Left kidney (tissue), 8 donors: ENCODE measurements at places on chromosomes 1 and 21. TPM values are rescaled to one million over a fixed set of nuclear protein-coding genes. Genes with fewer than 3 reads are reported as not detected.
A peak's percentile ranks its signal among the peaks of the same experiment; 100 is the strongest.

PLCH2 gene
- 0.80 TPM for polyA plus RNA-seq

DNA sequence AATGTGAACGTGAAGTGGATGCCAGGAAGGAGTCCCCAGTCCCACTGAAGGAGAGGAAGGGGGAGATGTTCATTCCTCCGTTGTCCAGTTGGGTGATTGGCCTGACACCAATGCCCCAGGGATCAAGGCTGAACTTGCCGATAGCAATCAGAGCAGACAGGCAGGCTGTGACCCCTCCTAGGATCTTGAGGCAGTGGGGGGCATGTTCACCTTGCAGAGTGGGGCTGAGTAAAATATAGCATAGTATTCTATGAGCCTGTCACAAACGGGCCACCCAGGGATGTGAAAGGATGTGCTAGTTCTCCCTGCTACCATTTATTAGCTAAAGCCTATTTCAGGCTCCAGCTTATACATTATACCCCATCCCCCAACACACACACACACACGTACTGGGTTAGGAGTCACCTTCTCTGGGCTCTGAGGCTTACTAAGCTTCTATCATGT lies 80.7 kb upstream of the CD34 start:
- no peak for DNase-seq

TUT4 gene
- 136 TPM for polyA plus RNA-seq

DNA sequence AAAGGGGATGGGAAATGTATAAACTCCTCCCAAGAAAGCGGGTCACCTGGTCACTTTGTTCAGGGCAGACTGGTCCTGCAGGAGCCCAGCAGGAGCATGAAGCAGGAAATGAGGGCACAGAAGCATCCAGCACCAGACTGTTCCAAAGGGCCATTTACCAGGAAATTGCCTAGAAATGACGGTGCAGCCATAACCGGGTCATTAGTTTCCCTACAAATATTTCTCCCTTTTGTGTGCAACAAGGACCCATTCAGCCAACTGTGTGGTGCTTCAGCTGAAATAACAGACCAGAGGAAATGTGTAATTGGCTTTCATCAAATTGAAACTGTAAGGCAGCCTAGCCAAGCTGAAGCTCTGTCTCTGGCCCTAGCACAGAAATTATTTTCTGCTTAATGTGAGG lies 7.6 kb upstream of the CTTNBP2NL start:
- DNase-seq, result no peak

GRCh38 chr1:34715139-34715538 lies 39.7 kb upstream of the GJB5 start:
- DNase-seq, result no peak

GRCh38 chr1:184745110-184745509 lies 9.5 kb downstream of the EDEM3 start:
- no peak for DNase-seq

BEND5 gene
- 27.4 TPM for polyA plus RNA-seq

DNA sequence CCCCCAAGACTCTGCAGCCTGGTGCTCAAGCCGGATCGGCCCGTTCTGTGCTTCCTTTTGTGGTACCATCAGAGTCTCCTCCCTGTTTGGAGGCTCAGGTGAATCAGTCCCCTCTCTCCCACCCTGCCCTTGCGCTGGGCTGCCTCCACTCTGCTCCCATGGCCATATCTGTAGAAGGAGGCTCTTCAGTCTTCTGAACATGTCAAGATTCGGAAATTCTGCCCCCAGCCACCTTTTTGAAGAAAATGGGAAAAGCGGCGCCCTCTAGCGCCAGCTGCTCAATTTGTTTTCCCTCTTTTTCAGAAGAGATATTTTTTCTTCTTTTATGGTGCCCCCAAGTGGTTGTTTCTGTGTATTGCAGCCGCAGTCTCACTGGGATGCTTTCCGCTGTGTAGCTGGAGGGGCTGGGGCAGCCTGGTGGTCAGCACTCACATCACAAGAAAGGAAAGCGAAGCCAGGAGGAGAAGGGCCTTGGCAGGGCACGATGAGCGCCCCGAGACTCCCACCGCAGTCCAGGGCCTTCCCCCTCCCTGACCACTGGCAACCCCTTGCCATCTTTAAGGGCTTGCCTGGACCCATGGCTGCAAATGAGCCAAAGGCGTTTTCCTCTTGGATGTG lies 58.4 kb upstream of the CACNA1E start:
- peak; percentile 78 for DNase-seq

DNA sequence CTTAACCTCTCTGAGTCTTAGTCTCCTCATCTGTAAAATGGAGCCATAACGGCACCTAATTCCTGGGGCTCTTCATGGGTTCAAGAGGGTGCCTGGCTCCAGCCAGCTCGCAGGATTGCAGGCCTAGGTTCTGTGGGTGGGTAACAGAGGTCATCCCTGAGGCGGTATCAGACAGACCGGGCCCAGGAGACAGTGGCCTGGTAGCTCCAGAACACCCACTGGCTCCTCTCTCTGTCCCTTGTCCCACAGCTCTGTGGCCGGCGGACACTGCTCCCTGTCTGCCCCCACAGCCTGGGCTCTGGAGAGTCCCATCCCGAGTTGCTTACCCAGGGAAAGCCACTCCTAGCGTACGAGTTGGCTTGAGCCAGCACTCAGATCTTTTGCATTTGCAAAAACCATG lies 150.3 kb downstream of the PEX14 start:
- no peak for DNase-seq

ZNF593OS gene
- polyA plus RNA-seq, result 1.4 TPM

DNASE2B gene
- polyA plus RNA-seq, result 0.20 TPM

GRCh38 chr1:83017701-83018100 lies 981.2 kb downstream of the TTLL7 start:
- DNase-seq, result no peak

GRCh38 chr1:248890549-248891498 lies 15.2 kb upstream of the PGBD2 start:
- no peak for DNase-seq

DMBX1 gene
- polyA plus RNA-seq, result not detected

- DNase-seq, result peak; percentile 68
Measured at GRCh38 chr1:156052862-156053767, 483 bp downstream of the UBQLN4 start.

DNA sequence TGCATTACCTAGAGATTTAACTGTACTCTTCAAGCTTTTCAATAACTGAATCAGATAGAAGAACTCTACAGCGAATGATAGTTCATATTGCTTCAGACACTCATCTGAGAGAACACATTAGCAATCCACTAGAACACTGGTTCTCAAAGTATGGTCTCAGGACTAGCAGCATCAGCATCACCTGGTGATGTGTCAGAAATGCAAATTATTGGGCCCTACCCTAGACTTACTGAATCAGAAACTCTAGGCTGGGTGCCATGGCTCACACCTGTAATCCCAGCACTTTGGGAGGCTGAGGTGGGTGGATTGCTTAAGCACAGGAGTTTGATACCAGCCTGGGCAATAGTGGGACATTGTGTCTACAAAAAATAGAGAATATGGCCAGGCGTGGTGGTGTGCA lies 24.9 kb upstream of the GLIS1 start:
- DNase-seq, result no peak

GRCh38 chr1:43925846-43926245 lies 7.8 kb upstream of the ARTN start:
- no peak for DNase-seq

RAB25 gene
- 46.9 TPM for polyA plus RNA-seq

- no peak for DNase-seq
Measured at GRCh38 chr1:198641501-198641900, 2.7 kb downstream of the PTPRC start.

- DNase-seq, result no peak
Measured at GRCh38 chr1:180600343-180600742, 31.5 kb upstream of the XPR1 start.

- DNase-seq, result no peak
Measured at GRCh38 chr1:206566999-206567398, 45.3 kb downstream of the EIF2D start.

DNA sequence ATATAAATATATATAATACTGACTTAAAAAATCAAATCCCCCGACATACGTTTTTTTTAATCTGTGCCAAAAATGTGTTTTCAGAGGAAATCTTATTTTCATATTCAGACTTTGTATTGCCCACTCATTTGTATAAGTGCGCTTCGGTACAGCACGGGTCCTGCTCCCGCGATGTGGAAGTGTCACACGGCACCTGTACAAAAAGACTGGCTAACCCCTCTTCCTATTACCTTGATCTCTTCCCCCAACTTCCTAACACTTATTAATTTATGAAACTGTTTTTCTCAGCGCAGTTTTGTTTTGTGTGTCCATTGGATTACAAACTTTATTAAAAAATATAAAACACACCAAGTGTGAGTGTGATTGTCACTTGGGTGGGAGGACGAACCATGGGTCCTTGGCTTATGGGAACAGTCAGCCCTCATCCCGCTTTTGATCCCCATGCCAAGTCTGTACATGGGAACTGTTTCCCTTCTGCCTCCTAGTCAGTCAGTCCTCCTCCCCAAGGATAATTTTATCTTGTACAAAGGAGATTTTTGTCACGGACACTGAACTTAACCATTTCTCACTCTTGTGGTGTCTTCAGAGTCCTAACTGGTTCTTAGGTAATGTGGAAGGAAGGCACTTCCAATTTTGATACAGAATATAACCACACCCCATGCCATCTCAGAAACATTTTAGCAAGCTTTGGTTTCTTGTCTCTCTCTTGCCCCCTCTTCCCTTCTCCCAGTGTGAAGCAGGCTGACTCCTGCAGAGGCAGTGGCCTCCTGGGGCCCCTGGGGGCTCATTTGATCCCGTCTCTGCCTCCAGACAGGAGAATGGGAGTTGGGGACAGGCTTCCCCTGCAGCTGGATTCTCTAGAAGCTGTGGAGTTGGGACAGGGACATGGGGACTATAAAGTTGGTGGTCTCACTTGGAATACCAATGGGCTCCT lies 35.5 kb downstream of the ZBTB17 start:
- no peak for DNase-seq

DNA sequence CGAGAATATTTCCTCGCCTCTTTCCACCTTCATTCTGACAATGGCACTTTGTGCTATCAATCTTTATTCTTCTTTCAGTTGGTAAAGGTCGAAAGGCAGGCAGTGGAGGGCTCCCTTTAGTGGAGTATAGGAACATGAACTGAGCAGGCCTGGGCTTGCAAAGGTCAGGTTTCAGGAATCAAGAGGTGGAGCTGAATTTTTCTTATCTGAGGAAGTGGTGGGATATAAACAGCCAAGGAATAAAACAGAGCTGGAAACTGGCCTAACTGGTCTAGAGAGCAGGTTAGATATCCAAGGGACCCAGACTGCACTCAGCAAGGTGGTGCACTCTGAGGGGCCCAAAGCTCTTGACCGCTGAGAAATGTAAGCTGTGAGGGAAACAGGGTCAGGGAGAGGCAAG lies 99.1 kb downstream of the PLA2G4A start:
- no peak for DNase-seq

GPR52 gene
- not detected for polyA plus RNA-seq

DNA sequence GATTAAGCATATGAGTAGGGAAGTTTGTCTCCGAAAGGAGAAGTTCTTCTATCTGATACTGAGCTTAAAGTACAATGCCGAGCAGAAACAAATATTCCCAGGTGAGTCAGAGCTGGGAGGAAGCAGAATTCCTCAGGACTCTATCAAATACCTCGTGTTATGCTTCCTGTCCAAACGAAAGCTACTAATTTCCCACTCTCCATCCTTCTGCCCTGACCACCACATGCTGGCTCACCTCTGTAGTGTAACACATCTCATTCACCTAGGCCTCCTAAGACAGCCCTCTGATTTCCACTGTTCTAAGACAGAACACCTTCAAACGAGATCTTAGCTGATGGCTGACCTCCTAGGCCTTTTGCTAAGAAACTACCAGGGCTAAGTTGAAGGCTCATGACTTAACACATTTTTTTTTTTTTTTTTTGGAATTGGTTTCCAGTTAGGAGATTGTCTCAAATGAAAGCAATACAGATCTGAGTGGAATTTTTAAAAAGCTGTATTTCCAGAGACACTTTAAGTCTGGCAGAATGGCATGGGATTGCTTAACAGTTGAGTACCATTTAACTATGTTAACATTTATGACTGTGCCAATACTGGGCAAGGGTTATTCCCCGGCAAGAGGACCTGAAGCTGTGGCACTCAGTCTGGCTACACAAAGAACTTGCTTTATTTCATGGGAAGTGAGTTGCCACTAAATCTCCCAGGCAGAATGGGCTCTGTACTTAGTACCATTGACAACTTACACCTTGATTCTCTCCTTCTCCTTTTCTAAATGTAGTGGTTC lies 583.4 kb downstream of the DPYD start:
- no peak for DNase-seq

EFNA1 gene
- polyA plus RNA-seq, result 56.0 TPM

DNA sequence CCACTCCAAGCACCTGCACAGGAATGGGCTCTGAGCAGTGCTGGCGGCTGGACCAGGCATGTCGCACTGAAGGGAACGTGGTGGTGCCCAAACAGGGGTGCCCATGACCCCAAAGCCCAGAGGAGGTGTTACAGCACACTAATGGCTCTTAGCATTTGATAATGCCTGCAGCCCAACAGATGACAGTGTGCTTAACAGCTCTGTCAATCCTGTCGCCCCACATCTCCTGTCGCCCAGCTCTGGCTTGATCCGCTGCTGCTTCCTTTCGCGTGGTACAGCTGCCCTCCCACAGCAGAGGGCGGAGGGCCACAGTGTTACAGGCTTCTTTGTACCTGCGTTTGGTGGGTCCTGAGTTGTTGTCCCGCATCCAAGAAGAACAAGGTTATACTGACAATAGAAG lies 32.2 kb upstream of the CR1L start:
- DNase-seq, result no peak

AADACL3 gene
- not detected for polyA plus RNA-seq

ARF1 gene
- polyA plus RNA-seq, result 272 TPM

GRCh38 chr1:229004066-229004833 lies 266.7 kb upstream of the RAB4A start:
- no peak for DNase-seq

KLHDC8A gene
- 2.5 TPM for polyA plus RNA-seq

DNA sequence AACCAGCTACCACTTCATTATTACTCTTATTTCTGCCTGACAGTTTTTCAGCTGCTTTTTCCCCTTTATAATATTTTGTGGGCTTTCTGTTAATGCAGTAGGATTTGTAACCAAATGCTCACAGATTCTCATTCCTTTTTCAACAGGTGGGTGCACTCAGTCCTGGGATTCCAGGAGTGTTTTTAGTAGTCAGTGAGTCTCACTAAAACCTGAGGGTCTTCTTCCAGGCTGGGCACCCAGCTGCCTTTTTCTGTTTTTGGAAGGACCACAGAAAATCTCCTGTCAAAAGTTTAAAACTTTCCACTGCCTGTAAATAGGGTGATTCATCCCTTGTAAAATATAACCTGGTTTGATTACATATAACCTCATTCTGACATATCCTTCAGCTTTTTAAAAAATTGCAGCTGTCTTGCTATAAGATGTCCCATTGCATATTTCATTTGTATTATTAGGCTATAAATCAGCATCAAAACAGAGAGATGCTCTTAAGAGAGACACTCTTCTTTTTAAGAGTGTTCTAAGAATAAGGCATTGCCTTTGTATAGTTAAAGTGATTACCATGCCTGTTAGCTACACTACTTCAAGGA lies 16.8 kb upstream of the CEP350 start:
- no peak for DNase-seq

RXFP4 gene
- polyA plus RNA-seq, result 0.15 TPM

DNA sequence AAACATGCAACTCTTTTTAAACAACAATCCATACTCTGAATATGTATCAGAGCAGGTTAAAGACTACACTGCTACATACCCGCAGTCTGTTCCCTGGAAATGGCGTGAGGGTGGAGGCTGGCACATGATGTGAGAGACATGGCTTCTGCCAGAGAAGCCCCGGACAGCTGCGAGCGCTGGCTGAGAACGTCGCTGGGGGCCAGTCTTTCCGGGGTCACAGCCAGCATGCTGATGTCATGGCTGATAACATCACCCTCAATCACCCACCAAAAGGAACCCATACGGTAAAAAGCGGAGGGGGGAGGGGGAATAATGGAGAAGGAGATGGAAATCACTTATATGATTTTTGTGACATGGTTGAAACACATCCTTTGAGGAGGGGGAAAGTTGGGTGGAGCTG lies 29.1 kb downstream of the C1orf198 start:
- DNase-seq, result no peak

GRCh38 chr1:224816062-224816461 lies 113.4 kb upstream of the DNAH14 start:
- DNase-seq, result no peak
